Right renal cortex interstitium (tissue), 3 donors: ENCODE measurements at places on chromosomes 1 and 21.
A peak's percentile ranks its signal among the peaks of the same experiment; 100 is the strongest.

DNA sequence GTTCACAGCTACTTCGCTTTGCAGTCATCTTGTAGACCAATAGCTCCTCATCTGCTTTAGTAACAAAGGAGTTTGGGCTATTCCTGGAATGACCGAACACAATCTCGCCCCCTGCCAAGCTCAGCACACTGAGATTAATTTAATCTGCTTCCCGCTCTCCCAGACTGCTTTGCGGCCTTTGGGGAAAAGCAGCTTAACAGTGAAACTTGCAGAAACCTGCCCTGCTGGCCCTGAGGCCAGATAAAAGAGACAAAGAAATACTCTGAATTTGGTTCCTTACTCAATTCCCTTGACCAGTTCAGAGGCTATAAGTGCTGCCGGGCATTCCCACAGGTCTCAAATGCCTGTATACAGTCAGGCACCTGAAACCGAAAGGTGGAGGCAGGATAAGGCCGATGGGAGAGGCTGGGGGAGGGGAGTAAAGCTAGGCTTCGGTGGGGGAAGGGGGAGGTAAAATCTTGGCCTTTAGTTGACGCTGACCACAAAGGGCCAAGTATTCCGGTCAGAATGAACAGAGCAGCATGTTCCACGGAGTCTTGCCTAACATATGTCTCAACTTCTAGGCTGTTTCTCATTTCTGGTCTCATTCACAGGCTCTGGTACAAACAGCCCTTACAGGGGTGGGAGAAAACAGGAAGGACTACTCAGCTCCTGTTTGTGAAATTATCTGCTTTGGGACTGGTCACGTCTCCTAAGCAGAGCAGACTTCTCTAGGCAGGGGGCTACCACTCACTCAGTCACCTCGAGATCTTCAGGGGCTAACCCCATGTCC is 17.7 kb upstream of the A3GALT2 start:
- no peak for DNase-seq

- no peak for DNase-seq
These were observed 49.9 kb downstream of the PDE9A start for GRCh38 chr21:42703136-42703908.

- DNase-seq, result no peak
These were observed 80.2 kb upstream of the GREM2 start for GRCh38 chr1:240691909-240692705.

- DNase-seq, result no peak
These were observed 90.8 kb downstream of the PPP1R12B start for GRCh38 chr1:202439308-202439707.

DNA sequence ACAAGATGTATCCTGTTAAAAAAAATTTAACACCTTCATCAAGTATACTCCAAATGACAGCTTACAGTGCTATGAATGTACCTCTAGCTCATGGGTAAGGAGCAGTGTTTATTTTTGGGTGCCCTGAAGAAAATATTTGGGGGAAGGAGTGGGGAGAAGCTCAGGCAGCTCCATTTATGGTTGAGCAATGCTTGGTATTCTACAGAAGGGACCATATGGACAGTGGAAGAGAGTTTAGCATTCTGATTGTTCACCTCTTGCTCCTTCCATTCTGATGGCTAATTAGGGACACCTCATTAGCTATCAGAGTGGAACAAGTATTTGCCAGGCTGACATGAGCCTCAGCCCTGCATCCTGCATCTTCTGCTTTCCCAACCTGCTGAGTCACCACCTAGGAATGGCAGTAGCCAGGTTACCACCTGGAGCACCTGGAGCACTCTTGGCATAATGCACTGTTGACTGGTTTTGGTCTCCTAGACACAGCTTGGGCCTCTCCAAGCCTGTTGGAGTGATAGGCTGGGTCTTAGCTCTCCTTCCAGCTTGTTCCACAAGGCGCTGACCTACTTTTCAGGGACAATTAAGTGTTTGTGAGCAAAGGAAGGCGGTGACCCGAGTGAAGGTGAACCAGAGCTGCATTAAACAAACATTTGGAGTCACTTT is 62.0 kb upstream of the MACF1 start:
- no peak for DNase-seq

DNA sequence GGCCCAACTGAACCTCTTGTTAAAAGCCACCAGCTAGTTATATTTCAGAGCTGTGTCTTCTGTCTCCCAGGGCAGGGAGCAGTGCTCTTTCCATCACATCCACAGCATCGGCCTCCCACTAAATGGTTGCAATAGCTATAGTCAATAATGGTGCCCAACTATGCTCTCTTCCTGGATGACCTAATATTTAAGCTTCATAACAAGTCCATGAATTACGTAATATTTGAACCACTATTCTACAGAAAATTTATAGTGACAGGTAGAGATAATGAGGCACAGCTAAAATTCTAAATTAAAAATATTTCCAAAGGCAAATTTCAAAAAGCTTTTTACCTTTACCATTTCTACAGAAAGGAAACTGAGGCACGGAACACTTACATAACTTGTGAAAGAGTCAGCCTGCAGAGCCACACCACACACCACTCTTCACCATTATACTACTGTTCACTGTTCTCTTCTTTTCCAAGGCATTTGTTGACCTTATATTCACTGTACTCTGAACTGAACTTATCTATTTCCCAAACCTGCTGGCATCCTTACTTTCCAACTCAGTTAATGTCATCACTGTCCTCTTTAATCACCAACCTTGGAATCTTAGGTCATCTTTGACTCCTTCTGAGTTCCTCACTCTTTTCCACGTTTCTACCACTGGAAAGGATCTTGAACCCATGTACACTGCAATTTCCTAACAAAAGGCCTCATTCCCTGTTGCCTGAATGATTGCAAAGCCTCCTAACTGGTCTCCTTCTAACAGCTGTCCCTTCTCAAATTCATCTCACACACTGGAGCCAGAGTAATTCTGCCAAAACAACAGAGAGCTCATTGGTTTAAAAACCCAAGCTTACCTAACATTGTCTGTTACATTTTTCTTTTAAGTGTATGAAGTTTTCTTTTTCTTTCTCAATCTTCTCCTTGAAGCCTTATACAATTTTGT is 85.5 kb downstream of the DDAH1 start:
- DNase-seq, result no peak

DNA sequence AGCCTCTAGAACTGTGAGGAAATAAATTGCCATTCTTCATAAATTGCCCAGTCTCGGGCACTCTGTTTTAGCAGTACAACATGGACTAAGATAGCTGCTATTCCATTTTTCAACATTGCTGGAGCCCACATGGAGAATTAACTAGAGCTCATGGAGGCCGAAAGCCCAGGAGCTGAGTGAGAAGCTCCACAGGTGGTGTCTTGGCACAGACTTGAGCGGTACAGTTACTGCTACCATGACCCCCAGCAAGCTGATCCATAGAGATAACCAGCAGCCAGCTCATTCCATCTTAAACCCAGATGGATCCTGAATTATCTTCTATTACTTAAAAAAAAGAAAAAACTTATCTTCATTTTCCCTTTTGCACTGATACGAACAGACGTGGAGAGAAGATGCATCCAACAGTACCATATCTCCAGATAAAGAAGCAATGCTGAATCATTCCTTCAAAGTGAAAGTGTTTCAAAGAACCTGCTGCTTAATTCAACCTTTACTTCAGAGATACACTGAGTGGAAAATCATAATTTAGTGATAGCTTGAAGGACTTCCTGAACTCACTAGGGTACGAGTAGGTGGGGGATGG is 115.1 kb downstream of the SETD4 start:
- DNase-seq, result no peak

DNA sequence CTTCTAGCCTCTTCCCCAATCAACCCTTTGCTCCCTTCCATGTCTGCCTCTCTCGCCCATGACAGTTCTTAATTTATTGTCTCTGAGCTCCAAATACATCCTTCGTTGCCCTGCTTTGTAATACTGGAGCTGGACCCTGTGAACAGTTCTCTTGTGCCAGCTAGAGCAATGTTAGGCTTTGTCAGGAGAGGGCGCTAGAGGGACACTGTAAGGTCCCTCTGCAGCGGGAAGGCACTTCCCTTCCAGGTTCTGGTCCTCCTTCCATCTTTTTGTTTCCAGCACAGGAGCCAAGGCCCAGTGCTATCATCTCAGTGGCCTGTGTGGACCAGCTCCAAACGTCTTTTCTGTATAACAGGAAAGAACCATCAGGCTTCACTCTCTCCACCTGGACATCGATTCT is 95.9 kb downstream of the PTPRU start:
- DNase-seq, result no peak

- no peak for DNase-seq
These were observed 166.7 kb downstream of the UCK2 start for GRCh38 chr1:165994107-165994506.

DNA sequence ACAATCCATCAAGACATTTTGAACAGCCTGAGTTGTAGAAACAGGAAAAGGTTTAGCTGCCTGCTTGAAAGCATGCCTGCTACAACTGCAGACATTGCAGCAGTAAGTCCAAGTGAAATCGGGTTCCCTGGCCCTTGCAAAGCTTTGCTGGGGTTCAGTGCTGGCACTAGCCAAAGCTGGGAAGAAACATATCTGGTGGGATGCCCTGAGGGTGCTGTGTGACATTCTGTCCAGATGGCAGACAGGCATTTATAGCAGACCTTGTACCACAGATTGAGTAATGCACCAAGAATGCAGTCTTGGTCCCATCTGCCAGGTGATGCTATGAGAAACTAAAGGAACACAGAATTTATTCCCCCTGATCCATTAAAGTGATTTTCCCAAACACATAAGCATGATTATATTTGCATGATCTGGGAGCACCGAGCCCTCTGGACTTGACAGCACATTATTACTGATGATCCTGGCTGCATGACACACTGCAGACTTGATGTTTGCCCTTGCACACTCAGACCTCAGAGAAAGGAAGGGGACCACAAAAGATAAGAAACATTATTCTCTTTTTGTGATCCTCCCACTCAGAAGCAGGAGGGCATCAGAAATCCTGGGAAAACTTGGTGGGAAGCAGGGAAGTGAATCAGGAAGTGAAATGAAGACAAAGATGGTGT is 223.7 kb upstream of the FAM78B start:
- no peak for DNase-seq

DNA sequence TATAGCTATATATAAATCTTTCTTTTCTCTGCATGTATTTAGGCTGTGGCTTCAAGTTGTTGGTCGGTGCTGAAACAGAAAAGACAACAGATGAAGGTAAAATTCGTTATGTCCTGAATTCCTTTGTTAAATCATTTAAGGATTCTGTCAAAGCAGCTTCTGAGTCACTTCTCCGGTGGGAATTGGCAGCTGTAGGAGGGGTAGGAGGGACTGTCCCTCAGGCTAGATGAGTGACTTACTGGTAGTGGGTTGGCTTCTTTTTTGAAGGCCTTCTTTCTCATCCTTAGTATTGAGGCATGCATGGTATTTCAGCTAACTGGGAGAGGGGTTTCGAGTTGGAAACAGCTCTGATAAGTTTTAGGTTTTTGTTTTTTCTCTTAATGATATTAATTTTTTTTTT is 22.1 kb upstream of the NEXN start:
- no peak for DNase-seq

- peak; percentile 72 for DNase-seq
These were observed at the start of gene PGBD5 for GRCh38 chr1:230426246-230427093. PGBD5 (minus strand) TSS chr1:230426332; CDS start chr1:230425928, 404 bp downstream.

GRCh38 chr1:7227654-7228053 is 442.4 kb downstream of the CAMTA1 start:
- no peak for DNase-seq
